ENCODE measurements at places on chromosomes 6 and 20. TPM values are rescaled to one million over a fixed set of nuclear protein-coding genes. Genes with fewer than 3 reads are reported as not detected.

HLA-DQB2 gene
- 0.96 TPM for total RNA-seq

CAGE1 gene
- 2.6 TPM for total RNA-seq

MAP1LC3A gene
- total RNA-seq: 27.2 TPM

- no peak for DNase-seq
Observed at GRCh38 chr6:165594584-165595333, 68.3 kb downstream of the PDE10A start.

DNA sequence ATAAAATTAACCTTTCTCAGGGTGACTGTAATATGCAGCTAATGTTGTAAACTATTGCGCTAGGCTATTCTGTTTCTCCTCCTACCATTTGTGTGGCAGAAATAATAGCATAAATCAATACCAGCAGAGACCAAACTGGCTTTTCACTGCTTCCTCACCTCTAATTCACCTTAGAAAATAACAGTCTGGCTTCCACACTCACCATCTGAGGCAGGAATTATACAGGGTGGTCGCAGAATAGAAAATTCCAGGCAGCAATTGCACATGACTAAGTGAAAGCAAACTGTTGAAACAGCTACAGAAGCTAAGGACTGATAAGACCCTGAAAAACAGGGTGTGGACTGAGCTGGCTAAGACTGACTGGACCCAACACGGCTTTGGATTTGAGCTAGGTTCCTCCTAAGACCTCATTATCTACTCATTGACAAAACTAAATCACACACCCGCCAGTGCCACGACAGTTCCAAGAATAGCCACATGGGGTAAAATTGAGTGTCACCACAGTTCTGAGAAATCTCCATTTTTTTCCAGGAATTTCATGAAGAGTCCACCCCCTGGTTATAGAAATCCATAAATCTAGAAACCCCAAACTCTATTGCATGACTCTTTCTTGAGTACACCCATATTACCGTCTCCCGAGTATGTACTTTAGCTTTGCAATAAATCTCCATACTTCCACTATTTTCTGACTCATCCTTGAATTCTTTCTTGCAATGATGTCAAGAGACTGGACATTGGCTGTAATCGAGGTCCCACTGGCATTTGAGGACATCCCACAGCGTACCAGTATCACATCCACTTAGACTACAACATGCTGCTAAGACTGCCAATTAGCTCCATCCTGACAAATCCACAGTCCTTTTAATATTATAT lies 60.9 kb upstream of the KCNQ5 start:
- DNase-seq: peak; percentile 20

GRCh38 chr6:119077643-119078375 lies 655 bp downstream of the FAM184A start:
- peak; percentile 5 for DNase-seq

GRCh38 chr6:885051-885590 lies 192.2 kb upstream of the EXOC2 start:
- DNase-seq: no peak

DNA sequence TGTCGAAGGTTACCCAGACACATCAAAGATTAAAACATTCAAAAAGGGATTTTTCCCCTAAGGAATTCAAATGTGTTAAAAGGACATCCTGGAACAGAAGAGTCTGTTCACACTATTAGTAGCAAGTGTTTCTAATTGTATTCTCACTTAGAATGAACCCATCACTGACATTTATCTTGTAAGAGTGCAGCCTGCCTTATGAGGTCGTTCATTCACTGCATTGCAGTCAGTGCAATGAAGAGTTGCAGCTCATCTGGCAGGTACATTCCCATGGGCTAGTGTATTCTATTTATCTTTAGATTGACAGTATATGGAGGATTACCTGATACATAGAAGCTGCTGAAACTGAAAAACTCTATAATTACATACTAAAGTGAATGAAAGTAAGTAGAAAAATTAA lies 36.5 kb downstream of the PHACTR1 start:
- no peak for DNase-seq

DNA sequence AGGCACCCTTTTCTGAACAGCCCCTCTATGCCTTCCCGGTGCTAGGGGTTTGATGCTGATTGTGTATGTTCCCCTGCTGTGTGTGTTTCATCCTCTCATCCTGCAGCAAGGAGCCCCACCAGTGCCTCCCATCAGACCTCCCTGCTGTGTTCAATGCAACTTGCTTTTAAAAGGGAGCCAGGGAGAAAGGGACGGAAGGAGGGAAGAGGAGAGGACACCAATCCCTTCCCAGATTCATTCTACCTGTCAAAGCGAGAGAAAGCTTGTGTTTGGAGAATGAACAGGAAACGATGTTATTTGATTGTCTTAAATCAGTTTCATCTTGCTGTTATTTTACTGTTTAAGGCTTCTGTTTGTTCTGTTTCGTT lies 259.2 kb downstream of the ADGB start:
- DNase-seq: peak; percentile 43

GRCh38 chr6:37320646-37321045 lies 33.1 kb upstream of the RNF8 start:
- DNase-seq: no peak

- DNase-seq: no peak
Observed at GRCh38 chr6:18053078-18053477, 65.6 kb upstream of the KIF13A start.

DNA sequence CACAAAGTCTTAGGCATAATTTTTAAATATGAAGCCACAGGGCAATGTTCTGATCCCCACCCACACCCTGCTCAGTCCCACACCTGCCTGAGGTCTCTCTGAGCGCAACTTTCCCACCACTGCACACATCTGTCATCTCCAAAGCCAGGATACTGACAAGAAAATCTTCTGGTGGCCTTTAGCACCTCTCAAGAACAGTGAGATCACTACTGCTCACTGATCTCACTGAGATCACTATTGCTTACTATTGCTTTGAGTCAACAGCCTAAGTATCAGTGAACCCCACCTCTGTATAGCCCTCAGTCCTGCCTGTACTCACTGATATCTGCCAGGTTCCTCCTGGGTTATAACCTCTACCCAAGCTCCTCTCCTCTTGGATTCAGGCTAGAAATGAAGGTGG lies 6.4 kb downstream of the TNFRSF21 start:
- DNase-seq: no peak

GRCh38 chr20:58059260-58059544 lies 169.3 kb downstream of the ANKRD60 start:
- no peak for DNase-seq

- DNase-seq: no peak
Observed at GRCh38 chr6:145194389-145194788, 540.9 kb downstream of the EPM2A start.

DNA sequence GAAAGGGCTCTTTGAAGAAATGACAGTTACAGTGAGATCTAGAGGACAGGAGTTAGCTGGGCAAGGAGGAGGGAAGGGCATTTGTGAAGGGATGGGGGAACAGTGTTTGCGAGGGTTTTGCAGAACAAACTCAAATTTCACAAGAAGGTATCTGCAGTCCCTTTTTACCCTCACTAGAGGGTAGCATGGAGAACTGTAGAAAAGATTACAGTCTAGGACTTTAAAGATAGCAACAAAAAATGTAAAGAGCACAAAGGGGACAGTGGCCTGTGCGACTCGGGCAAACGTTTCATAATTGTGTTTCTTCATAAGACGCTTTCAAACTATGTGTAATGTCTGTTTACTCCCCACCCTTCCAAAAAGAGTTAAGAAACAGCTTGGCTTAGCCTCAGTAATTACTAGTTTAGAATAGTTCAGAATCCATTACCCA lies 21.2 kb upstream of the ASXL1 start:
- no peak for DNase-seq

DNA sequence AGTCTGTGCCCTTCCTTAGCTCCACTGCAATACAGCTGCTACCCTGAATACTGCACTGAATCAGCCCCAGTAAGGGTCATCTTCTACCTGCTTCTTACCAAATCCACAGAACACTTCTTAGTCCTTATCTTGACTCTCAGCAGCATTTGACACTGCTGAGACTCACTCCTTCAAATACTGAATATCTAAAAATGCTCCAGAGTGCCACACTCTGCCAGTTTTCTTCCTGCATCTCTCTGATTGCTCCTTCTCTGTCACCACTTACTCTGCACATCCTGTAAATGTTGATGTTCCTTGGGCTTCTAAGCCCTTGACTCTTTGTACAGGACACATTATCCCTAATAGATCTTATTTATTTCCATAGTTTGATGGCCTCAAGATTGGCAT lies 19.8 kb downstream of the MAN1A1 start:
- no peak for DNase-seq

DNA sequence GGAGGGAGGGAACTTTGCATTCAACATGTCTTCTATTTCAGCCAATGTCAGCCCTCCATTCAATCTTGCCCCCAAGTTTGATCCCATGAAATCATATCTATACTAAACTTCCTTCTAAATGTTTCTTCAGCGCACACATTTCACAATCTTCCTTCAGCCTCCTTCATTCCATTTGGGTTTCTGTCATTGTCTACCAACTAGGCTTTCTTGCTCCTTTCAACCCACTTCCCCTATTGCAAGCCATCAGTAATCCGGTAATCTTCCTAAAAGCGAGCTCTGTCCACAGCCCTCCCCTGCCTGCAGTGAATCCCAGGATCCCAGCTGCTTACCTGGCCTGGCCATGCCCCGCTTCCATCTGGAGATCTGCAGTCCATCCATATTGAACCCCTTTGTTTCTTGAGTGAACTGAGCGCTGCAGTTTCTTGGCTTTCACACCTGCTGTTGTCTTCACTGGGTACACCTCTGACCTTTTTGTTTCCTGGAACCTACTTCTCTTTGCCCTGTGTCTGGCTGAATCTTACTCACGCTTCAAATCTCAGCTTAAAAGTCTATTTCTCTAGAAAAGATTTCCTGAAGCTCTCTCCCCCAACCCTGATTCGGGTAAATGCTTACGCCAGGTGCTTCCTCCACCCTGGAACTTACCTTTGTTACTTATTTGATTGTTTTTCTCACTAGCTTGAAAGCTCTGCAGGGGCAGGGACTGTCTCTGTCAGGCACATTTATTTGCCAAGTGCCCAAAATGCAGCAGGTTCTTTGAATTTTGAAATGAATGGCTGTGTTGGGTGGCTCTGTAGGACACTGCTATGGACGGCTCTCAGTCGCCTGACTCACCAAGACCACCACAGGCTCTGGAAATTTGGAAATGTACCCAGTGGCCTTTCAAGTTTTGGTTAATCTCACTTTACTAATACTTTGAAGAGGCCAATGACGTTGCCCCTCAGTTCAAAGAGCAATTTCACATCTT lies 50.3 kb downstream of the ADTRP start:
- no peak for DNase-seq

DNA sequence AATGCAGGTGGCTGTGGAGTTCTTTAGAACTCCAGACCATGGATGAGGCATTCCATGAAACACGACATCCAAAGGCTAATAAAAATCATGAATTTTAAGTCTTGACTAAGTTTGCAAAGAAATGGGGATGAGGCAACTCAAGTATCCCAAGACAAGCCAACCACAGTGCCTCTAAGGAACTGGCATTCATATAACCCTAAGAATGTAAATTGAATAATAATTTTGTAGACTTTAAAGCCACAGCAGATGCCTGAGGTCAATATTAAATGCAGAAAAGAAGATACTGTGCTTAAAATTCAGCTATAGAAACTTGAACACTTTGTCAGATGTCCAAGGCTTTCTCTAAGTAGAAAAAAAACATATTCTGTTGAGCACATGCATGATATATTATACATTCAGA lies 54.5 kb downstream of the TFAP2B start:
- DNase-seq: no peak

DNA sequence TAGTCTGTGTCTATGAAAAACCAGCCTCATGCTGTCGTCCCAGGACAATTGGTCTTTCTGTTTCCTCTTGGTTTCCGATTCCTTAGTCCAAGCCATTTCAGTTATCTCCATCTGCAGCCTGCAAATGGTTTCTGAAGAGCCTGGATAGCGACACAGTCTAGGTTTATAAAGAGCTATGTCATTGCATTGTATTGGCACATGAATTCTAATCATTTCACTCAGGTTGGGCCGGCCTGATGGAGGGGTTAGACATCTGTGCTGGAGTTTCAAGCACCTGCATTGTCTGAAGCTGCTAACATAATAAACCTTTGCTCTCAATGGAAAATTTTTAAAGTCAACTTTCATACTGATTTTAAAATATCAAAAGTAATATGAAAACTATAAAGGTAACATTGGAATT lies 232.6 kb upstream of the MAP3K7 start:
- no peak for DNase-seq

- no peak for DNase-seq
Observed at GRCh38 chr6:148743476-148743875, 3.4 kb upstream of the UST start.

DNA sequence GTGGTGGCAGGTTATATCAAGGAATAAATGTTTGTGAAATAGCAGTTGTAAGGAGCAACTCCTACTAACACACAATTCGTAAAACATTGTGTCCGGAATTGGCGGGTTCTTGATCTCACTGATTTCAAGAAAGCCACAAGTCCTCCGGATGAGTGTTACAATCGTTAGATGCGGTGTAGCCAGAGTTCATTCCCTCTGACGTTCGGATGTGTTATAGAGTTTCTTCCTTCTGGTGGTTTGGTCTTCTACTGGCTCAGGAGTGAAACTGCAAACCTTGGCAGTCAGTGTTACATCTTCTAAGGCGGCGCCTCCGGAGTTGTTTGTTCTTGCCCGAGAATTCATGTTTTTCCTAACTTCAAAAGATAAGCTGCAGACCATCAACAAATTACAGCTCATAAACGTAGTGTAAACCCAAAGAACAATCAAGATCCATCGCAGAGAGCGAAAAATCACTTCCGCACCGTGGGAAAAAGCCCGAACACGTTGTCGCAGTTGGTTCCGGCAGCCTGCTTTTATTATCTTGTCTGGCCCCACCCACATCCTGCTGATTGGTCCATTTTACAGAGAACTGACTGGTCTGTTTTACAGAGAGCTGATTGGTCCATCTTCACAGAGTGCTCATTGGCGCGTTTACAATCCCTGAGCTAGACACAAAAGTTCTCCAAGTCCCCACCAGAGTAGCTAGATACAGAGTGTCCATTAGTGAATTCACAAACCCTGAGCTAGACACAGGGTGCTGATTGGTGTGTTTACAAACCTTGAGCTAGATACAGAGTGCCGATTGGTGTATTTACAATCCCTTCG lies 58.2 kb downstream of the TRIM27 start:
- peak; percentile 8 for DNase-seq

DNA sequence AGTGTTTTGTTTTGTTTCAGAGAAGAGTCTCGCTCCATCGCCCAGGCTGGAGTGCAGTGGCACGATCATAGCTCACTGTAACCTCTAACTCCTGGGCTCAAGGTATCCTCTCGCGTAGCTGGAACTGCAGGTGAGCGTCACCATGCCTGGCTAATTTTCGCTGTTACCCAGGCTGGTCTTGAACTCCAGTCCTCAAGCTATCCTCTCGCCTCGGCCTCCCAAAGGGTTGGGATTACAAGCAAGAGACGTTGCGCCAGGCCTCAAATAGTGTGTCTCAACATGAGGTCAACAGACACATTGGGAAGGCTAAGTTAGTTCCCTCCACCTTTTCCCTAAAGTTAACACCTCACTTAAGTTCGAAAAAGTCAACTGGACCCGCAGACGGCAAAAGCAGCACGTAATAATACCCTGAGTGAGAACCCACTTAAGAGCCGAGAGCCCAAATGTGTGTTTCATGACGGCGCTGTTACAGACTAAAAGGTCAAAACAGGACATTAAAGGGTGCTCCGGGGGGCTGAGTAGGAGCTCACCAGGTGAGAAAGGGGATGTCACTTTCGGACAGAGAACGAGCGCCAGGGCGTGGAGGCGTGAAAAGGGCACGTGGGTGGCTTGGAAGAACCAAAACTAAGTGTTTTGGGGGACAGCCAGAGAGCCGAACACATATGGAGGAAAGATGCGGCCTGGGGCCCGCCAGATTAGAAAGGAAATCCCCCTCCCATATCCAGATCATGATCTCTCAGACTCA lies 499 bp downstream of the TTI1 start:
- DNase-seq: no peak

All from umbilical cord (tissue), 2 donors.